NCI-H2029 treated with DMSO at 0.1 percent for 48 hours (cell line): ENCODE measurements at places on chromosomes 12 and 14.

DNA sequence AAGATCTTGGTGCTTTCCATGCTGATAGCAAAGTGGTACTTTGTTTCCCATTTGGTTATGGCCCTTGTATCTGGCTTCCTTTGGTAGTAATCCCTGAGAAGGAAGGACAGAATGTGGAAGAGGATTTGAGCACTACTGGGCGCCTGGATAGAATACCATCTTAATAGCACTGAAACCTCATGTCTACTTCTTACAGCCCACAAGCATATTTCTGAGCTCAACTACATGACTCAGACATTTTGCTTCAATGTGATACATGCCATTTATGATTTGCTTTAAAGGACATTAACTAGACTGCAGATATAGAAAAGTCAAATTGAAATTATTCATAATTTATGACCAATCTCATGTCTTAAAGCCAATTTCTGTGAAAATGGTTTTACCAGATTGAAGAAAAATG lies 80.4 kb downstream of the LIN7A start:
- DNase-seq, result no peak

- DNase-seq, result no peak
Observed at GRCh38 chr14:26233118-26233517, 364.7 kb downstream of the NOVA1 start.

DNA sequence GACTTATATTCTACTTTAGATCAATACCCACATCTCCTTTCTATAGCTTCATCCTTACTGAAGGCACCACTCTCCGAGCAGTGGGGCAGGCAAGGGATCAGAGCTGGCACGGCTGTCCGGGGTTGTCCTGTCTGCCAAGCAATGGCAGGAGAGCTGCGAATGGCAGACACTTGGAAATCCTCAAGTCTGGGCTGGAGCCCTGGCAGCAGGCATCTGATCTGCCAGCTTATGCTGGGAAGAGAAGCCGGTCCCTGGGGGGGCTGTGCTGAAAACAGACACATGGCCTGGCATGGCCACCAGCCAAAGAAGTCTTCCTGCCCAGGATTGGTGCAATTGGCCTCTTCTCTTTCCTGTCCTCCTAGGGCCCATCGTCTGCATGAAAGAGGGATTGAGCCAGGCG lies 280.2 kb upstream of the PWP1 start:
- no peak for DNase-seq

DNA sequence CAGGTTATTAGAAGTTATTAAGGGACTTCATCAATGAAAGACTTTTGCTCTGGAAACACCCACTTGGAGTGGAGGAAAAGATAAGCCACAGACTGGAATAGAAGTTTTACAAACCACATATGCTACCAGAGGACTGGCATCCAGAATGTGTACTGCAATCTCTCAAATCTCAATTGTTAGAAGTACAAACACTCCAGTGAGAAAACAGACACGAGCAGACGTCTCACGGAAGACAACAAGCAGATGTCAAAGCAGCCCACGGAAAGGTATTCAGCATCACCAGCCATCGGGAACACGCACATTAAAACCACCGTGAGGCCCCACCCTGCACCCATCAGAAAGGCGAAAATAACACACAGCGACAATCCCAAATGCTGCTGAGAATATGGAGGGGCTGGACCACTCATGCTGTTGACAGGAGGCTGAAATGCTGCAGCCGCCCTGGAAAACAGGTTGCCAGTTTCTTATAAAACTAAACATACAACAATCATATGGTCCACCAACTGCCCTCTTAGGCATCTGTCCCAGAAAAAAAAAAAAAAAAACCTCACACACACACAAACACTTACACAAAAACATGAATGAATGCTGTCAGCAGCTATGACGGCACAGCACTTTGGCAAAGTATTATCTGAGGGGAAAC lies 131.9 kb upstream of the SFSWAP start:
- no peak for DNase-seq

DNA sequence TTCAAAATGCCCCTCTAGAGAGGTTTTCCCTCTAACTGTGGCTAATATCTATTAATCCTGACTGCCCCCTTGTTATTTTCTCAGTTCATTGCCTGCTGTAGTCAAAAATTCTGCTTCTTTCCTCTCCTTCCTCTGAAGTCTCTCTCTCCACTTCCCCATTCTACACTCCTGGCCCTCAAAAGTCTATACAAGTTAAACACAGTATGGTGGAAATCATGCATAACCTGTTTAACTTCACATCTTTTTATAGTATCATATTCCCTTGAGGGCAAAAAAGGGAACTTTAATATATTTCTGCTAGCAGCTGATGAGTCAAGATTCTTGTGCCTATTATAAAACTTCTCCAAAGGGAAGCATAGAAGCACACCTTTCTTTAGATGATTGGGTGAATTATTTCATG lies 16.7 kb downstream of the GRIP1 start:
- no peak for DNase-seq

- no peak for DNase-seq
Observed at GRCh38 chr14:23095196-23096108, at the start of gene C14orf119. C14orf119 (plus strand) TSS chr14:23095505; CDS start chr14:23097659, 2,154 bp downstream.

- no peak for DNase-seq
Observed at GRCh38 chr12:40711121-40711520, 18.9 kb downstream of the CNTN1 start.

DNA sequence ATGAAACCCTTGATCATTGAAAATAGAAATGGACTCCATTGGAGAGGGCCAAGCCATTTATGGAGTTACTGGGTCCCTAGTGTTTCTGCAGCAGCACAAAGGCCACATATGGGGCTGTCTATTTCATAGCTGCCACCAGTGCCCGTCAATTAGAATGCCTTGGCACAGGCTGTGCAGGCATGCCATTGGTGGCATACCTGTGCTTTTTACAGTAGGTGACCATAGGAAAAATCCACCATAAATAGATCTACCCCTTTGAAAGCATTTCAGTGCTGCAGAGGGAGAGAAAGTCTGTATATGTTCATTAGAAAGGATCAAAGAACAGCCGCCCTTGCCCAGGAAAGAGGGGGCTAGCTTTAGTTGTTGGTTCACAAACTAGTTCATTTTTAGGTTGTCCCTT lies 13.1 kb downstream of the MYBPC1 start:
- no peak for DNase-seq

- DNase-seq, result no peak
Observed at GRCh38 chr12:32377344-32378055, 21.9 kb upstream of the FGD4 start.

DNA sequence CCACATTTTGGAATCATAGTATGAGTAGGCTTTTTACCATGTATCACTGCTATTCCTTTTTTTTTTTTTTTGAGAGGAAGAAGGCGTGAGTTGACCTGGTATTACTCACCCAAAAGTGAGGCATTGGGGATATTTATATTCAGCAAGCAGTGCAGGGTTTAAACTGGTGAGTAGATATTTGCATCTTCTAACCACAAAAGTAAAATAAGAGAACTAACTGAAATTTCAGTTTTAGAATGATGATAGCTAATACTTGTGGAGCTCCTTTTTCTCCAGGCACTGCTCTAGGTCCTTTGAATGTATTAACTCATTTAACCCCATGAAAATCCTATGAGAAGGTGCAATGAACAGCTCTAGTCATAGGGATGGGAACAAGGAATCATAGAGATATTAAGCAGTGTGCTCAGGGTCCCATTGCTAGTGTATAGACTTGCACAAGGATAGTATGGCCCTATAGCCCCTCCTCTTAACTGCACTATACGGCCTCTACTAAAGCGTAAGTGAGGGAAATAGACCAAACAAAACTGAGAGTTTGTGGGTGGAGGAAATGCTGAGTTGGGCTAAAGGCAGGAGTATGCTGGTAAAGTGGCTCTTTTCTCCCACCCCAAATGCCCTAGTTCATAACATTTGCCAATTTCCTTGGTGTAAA lies 104.3 kb upstream of the MAX start:
- DNase-seq, result no peak

GRCh38 chr12:989751-990660 lies 1.0 kb upstream of the ERC1 start:
- no peak for DNase-seq

GRCh38 chr12:56261503-56262232 lies 3.5 kb upstream of the ANKRD52 start:
- no peak for DNase-seq

GRCh38 chr14:96122496-96122895 lies 82.1 kb upstream of the BDKRB2 start:
- DNase-seq, result no peak

DNA sequence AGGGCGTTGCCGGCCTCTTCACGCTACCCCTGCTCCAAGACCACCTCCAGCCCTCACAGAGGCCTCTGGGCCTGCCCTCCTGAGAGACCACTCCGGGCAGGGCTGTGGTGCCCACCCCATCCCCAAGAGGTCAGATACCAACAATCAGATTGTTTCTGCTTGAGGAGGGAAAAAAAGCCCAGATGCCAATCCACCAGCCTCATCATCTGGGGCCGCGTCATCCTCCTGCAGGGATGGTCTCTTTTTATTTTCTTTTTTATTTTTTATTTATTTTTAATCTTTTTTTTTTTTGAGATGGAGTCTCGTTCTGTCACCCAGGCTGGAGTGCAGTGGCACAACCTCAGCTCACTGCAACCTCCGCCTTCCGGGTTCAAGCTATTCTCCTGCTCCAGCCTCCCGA lies 93.4 kb downstream of the FBXL14 start:
- DNase-seq, result no peak

GRCh38 chr12:62301799-62302133 lies 41.6 kb downstream of the USP15 start:
- no peak for DNase-seq

DNA sequence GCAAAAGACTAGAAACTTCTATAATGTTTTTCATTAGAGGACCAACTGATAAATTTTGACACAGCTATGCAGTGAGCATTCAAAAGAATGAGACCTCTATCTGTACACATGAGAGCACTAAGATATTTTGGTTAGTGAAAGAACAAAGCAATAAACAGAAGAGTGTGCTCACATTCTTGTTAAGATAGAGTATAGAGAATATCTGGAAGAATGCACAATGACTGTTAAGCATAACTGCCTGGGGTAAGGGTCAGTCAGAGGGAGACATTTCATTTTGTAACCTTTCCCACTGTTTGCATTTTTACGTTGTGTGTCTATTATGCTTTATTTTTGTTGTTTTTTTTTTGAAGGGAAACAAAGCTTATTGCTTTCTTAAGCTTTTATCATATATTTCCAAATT lies 20.7 kb downstream of the KCNMB4 start:
- DNase-seq, result no peak

DNA sequence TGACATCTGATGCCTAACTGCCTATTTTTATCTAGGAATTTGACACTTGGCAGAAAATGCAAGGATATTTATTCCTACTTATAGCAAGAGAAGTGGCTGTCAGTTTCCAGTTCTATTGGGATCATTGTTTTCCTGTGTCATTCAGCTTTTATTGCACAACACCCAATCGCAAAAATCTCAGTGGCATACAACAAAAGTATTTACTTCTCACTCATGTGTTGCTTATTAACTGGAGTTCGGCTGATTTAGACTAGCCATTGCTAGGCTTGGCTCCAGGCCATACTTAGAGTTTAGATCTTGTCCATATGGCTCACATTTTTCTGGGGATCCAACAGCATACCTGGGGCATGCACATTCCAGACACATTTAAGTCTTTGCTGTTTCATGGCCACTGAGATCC lies 218.6 kb upstream of the SYT1 start:
- DNase-seq, result peak; percentile 6

DNA sequence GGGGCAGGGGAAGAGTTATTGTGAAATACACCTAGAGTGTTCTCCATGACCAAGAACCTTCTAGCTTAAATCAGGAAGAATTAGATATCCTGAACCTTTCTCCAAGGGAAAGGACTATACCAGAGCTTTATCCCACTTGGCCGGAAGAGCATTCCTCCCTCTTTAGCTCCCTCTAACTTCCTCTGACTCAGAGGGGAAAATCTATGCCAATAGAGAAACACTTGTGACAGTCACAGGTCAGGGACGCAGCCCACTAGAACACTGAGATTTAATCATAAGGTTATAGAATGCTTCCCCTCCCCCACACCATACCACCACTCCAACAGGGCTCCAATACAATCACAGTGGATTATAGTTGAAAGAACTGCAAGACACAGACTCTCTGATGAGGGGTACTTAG lies 55.4 kb upstream of the RFX4 start:
- DNase-seq, result no peak

- DNase-seq, result no peak
Observed at GRCh38 chr14:101328412-101329028, 232.8 kb upstream of the DIO3 start.

DNA sequence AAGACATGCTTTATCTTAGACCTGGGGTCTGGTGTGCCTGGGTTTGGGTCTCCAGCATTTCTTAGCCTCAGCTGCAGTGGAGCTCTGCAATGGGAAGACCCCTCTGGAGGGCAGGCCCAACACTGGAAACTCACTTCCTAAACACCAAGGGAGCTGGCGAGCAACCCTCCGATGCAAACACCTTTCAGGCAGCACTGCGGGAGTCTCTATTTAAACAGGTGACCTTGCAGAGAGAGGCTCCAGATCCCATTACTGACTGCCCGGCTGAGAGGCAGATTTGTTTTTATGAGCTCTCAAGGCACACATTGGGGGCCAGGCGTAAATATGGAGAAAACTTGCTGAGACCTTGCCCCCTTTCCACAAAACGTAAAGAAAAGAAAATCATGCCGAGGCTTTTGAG lies 195.5 kb downstream of the PAX9 start:
- peak; percentile 74 for DNase-seq

- DNase-seq, result peak; percentile 91
Observed at GRCh38 chr14:36510078-36510799, 9.8 kb downstream of the NKX2-1 start.

DNA sequence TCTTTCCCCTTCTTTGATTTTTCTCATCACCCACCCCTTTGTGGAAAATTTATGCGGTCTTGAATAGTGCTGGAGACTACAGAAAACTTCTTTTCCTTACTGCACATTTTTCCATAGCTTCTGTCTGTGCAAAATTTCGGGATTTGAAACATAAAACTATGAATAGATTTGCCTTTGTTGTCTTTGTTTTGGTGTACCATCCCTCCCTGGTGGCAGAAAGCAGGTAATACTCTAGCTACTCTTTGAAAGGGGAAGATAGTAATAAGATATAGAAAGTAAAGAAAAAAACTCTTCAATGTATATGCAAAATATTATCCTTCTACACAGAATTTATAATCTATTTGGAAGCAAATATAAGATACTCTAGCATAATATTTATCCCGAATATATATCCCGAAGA lies 79.1 kb upstream of the LMO3 start:
- DNase-seq, result no peak

- no peak for DNase-seq
Observed at GRCh38 chr12:71958457-71958856, 19.8 kb downstream of the TPH2 start.

DNA sequence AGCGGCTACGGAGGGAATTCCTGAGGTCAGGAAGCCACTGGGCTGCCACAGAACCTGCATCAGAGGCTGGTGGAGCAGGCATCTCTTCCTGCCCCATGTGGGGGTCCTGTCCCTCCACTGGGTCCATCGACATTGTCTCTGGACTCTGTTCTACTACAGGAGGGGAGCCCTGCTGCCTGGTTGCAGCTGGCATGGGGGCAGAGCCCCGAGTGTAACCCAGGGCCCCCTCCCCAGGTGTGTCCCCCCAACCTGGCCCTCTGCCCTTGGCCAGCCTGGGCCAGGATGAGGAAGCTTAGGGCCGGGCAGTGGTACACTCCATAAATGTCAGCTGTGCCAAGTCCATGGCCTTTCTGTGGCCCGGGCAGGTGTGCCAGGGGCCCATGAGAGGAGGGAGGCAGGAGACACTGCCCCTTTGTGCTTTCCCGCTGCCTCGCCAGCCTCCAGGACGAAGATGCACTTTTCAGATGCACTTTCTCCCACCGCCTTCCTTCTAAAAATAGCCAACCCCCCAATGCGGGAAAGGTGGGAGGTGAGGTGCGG lies 4.0 kb upstream of the EXOC3L4 start:
- no peak for DNase-seq
